Fibroblast of the aortic adventitia (primary cell): ENCODE measurements at places on chromosomes 2 and 18. TPM values are rescaled to one million over a fixed set of nuclear protein-coding genes. Genes with fewer than 3 reads are reported as not detected.

GAD1 gene
- total RNA-seq = not detected in 2 replicates

GKN2 gene
- not detected in 2 replicates for total RNA-seq

REEP1 gene
- total RNA-seq = 0.27 TPM in 1 of 2 replicates, not detected in the other

RAX gene
- total RNA-seq = not detected in 2 replicates

PTPRN gene
- 0.36 and 1.8 TPM in 2 replicates for total RNA-seq

ABCG5 gene
- total RNA-seq = not detected in 2 replicates
